ENCODE measurements at places on chromosomes 7 and 10.

- DNase-seq = no peak
These were observed 9.2 kb downstream of the CLEC2L start for GRCh38 chr7:139532636-139533155.

GRCh38 chr10:14673189-14673861, 101.4 kb downstream of the FAM107B start:
- DNase-seq = no peak

- DNase-seq = no peak
These were observed 27.9 kb upstream of the WNT16 start for GRCh38 chr7:121300685-121301420.

GRCh38 chr7:55475855-55476803, 96.2 kb downstream of the VOPP1 start:
- no peak for DNase-seq

GRCh38 chr10:60781661-60782060, 3.4 kb downstream of the CDK1 start:
- no peak for DNase-seq

DNA sequence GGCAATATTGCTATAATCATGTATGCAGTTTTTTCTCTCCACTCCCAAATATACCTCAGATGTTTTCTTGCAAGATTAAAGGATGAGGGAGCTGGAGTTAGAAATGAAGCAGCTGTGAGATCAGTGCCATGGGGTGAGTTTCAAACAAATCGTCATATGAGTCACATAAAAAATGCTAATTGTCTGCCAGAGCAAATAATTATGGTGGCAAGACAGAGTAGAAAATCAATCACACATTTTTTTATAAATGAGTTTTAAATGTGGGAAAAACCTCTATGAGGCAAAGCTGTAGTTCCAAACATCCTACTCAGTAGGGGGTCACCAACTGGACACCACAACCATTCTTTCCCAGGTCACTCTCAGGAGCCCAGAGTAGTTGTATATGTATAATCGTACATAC, 55.3 kb downstream of the CH25H start:
- no peak for DNase-seq

GRCh38 chr7:27873981-27874957, 134.3 kb downstream of the TAX1BP1 start:
- DNase-seq = no peak

DNA sequence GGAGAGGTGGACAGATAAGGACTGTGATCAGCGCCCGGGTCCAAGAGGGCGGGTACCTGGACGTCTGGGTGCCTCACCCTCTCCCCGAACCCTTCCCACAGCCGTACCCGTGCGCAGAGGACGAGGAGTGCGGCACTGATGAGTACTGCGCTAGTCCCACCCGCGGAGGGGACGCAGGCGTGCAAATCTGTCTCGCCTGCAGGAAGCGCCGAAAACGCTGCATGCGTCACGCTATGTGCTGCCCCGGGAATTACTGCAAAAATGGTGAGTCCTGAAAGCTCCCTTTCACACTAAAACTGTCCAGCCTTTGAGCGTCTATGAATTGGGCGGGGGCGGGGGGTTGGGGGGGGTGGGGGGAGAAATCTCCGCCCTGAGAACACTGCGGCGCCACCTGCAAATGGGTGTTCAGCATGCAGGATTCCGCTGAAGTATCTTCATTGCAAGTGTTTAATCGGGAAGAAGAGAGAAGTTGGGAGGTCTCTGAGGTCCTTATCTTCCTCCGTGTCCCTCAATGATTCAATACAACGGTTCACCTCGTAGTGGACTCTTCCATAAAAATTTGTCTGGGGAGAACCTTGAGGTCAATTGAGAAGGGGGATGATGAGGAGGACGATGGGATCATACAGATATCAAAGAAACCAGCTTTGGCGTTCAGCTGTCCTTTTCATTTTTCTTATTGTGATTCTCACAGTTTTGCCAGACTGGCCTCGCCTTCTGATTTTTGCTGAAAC, 906 bp downstream of the DKK1 start:
- DNase-seq = no peak

- no peak for DNase-seq
These were observed 221.4 kb downstream of the GATA3 start for GRCh38 chr10:8275911-8276310.

GRCh38 chr10:118563373-118563890, 32.0 kb downstream of the PRLHR start:
- no peak for DNase-seq

- no peak for DNase-seq
These were observed 261.3 kb downstream of the SORCS1 start for GRCh38 chr10:106903180-106903579.

GRCh38 chr7:78020874-78021249, 222.3 kb downstream of the PHTF2 start:
- DNase-seq = no peak

DNA sequence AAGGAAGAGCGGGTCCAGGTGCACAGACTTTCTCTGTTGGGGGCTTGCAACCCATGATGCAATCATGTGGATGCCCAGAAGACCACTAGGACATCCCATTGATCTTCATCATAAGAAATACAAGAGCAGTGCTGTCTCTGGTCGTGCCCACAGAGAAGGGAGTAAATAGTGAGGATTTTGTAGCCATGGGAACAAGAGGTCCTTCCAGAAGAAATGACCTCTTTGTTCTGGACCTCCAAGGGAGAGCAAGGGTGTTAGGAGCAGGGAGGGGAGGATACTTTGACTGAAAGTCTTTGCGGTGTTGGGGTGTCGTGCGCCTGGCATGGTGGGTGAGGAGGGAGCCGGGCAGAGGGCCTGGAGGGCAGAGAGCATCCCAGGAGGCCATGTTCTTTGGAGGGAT, 55.0 kb upstream of the EN2 start:
- no peak for DNase-seq

DNA sequence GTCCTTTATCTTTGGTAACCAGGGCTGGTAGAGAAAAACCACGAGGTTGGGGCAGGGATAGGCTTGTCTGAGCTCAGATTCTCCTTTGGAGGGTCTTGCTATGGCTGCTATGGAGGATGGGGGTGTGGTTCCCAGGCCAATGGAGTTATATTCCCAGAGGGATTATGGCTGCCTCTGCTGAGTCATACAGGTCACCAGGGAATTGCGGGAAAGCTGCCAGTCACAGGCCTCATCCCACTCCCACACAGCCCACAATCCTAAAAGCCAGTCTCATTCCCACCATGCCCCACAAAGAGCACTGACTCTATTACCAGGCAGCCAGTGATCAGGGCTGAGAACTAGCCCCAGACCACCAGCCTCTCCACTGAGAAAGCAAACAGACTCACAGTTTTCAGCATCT, 316.6 kb upstream of the TMEM229A start:
- no peak for DNase-seq

DNA sequence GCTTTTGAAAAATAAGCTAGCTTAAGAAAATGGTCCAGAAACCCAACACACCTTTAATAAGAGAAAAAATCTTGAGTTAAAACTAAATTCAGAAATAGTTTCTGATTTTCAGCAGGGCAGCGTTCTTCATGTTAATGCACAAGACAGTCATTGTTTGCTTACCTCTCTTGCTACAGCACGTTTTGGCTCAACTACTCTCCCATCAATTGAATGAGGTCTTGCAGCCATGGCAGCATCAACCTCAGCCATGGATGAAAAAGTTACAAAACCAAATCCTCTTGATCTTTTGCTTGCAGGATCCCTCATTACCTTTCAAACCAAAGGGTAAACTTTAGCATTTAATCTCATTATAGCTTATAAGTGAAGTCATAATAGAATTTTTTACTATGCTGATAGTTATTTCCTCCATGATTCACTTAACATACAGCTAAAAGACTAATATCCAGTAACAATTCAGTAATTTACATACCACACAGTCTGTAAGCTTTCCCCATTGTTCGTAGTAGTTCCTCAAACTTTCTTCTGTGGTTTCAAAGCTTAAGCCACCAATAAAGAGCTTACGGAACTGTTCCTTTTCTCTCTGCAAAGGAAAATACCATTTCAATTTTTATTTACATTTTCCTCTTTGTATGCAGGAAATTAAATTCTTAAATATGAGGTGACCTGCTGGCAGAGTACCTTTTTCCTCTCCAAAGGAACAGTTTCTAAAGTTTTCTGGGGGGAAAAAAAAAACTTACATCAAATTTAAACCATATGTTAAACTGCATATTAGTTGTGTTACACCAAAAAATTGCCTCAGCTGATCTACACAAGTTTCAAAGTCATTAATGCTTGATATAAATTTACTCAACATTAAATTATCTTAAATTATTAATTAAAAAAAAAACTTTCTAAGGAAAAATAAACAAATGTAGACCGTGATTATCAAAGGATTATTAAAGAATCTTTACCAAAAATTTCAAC, 3.1 kb downstream of the HNRNPA2B1 start:
- DNase-seq = no peak

DNA sequence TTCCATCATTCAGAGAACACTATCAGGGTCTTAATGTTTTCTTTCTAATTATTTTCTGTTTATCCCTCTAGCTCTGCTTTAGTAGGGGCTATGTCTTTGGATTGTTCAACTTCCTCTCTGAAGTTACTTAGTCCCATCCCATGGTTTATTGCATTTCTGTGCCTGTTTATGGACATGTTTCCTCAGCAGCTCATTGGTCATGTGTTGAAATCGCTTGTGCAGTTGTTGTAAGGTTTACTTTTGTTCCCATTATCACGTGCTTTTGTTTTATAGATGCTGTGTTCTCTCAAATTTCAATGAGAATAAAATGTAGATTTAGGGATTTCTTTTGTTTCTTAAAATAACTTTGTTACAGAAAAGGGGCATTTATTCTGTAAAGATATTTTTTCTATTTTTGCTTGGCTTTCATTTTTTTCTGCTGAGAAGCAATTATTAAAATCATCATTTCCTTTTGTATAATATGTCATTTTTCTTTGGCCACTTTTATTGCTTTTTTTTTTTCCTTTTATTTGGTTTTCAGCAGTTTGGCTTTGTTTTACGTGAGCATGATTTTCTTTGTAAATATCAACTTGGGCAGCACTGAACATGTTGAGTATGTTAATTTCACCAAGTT, 110.9 kb downstream of the CCDC7 start:
- no peak for DNase-seq

DNA sequence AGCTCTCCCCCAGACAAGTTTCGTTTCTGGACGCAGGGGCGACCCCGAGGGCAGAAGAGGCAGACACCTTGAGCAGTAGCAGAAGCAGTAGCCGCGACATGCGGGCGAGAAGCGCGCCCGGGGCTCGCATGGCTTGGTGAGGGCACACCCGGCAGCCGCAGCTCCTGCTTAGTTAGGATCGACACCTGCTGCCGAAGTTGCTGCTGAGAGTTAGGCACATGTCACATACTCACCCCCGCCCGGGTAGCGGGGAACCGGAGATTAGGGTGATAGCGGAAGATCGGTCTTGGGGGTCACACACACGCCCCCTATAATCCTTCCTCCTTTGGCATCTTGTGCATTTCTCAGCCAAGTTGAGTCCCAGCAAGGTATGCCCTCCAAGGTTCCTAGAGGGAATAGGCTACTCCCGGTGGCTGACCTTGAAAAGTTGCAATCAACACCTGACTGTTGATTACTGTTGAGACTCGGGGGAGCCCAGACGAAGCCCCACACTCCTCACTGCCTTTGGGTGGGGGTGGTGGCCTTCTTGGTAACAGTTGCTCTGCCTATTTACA, 668 bp downstream of the GPR37 start:
- peak; percentile 13 for DNase-seq

DNA sequence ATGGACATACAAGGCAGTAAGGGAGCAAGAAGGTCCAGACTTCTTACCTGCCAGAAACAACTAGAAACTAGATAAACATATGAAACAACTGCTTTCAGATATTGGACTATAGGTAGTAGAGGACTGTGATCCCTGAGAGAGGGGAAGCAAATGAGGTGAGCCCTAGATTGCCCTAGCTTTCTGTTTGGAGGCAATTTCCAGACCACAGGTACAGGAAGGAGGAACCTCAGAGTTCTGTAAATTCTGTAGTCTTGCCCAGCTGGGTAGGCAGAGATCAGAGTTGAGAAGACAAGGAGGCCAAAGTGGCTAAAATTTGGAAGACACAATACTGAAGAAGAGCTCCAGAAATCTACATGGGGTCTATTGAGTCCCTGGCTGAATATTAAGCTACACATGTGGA, 21.0 kb downstream of the CDK6 start:
- DNase-seq = no peak

- DNase-seq = no peak
These were observed 77.2 kb upstream of the ARHGAP21 start for GRCh38 chr10:24800861-24801260.

- no peak for DNase-seq
These were observed 21.6 kb upstream of the AP5Z1 start for GRCh38 chr7:4753598-4754432.

DNA sequence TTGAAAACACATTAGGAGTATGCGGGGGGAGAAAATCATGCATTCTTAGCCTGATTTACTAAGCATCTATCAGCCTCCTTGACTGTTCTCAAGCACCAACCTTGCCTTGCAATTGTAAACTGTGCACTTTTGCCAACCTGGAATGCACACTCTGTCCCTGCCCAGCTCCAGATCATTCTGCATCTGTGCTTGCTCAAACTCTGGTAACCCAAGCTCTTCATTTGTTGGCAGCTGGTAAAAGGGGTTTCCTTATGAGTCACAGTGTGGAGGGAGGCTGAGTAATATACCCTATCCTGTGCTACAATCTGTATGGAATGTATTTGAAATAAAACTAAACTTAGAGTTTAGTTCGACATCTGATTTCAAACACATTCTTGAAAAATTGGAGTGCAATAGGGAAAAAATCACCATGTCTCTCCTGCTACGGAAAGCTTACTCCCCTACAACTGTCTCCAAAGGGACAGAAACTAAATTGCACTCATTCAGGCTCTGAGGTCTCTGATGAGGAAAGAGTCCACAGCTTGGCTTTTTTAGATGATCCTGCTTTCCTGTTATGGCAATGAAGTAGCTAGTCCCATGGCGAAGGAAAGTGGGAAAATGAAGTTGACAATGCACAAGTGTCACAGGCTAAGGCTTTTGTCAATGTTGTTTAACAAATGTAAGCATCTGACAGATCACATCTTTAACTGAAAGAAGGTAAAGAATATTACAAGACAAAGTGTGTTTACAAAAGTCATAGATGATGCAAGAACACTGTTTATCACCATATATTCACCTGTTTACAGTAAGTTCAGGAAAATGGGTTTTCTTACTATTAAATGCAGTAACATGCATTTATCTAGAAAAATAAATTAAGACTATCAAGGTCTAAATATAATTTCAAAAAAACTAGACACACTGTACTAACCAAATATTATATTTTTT, 61.9 kb downstream of the TES start:
- DNase-seq = no peak

- no peak for DNase-seq
These were observed 608 bp downstream of the AKR1B10 start for GRCh38 chr7:134527979-134528371.

- DNase-seq = no peak
These were observed 243.0 kb downstream of the PLXDC2 start for GRCh38 chr10:20059084-20059835.

DNA sequence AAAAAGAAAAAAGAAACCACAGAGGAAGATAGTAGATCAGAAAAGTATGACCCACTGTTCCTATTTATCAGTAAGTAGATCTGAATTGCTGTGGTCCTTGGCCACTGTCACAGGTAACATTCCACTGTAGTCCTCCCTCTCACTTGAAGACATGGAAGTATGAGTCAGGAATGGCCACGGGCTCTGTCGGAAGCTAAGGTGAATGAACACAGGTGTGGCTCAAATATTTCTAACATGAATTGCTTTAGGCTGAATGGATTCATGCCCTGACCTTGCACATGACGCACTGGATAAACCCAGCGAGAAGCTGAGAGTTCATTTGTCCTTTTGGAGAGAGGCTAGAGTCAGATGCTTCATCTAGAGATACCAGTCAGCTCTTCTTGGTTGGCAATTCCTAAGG, 224.5 kb upstream of the SP8 start:
- no peak for DNase-seq

GRCh38 chr10:74778436-74779094, 47.8 kb upstream of the KAT6B start:
- no peak for DNase-seq

Data from NCI-H1105 (cell line).